Activated naive CD8-positive, alpha-beta T cell treated with anti-CD3 and anti-CD28 coated beads for 36 hours (primary cell): ENCODE measurements at places on chromosomes 3 and 15.
A peak's percentile ranks its signal among the peaks of the same experiment; 100 is the strongest.

GRCh38 chr15:65832549-65833364, 36.5 kb upstream of the RAB11A start:
- peak overlapping the region; percentile 94 for H3K27ac ChIP-seq
- H3K27me3 ChIP-seq: no peaks in the 10 kb centered on the region
- DNase-seq: peak; percentile 51
- H3K4me1 ChIP-seq: peaks cover 44% of the 10 kb centered on the region
- H3K36me3 ChIP-seq: no peaks in the 10 kb centered on the region

DNA sequence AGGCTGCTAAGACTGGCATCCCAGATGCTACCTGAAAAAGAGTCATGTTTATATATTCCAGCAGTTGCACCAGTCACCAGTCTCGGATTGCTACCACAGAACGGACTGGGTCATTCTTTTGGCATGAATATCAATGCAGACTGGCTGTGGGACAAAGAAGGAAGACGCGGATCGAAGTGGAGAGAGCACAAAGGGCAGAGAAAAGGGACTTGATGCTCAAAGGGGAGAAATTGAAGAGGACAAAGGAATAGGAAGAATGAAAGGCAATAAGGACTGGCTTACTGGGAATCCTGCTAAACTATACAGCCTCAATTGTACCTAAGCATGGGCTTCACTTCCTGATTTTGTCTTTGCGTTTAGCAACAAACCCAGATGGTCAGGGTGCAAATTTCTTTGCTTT, 15.3 kb upstream of the DIS3L start:
- H3K36me3 ChIP-seq: no peaks in the 10 kb centered on the region
- DNase-seq: no peak
- H3K4me1 ChIP-seq: no peaks in the 10 kb centered on the region
- H3K27me3 ChIP-seq: no peaks in the 10 kb centered on the region

- H3K27me3 ChIP-seq: no peaks in the 10 kb centered on the region
- DNase-seq: no peak
- peak overlapping the region; percentile 62 for H3K27ac ChIP-seq
- peaks cover 12% of the 10 kb centered on the region for H3K36me3 ChIP-seq
- H3K4me3 ChIP-seq: peak overlapping the region; percentile 49
Observed at GRCh38 chr3:108826309-108827187, 4.0 kb downstream of the TRAT1 start.

DNA sequence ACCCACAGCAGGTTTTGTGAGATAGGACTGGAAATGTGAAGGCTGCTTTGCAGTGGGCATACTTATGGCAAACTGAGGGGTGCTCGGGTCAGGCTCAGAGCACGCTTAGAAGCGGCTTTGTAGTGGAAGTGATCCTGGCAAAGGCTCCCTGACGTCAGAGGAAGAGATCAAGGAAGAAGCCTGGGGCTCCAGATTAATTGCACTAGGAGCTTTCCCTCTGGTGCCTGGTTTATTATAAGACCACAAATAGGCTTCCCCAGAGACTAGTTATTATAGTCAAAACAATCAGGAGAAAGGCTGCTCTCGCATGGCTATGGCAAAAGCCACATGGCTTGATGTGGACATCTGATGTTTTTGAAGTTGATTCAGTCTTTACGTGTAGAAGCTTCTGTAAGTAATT, 515.1 kb downstream of the GABRG3 start:
- no peaks in the 10 kb centered on the region for H3K36me3 ChIP-seq
- H3K4me1 ChIP-seq: no peaks in the 10 kb centered on the region
- H3K27ac ChIP-seq: no peak overlapping the region

- DNase-seq: no peak
- H3K4me3 ChIP-seq: no peak overlapping the region
- no peaks in the 10 kb centered on the region for H3K36me3 ChIP-seq
- no peaks in the 10 kb centered on the region for H3K4me1 ChIP-seq
Observed at GRCh38 chr3:45249391-45249790, 23.3 kb upstream of the TMEM158 start.

GRCh38 chr3:175413926-175414325, 554.8 kb downstream of the NAALADL2 start:
- H3K27ac ChIP-seq: no peak overlapping the region
- H3K4me3 ChIP-seq: no peak overlapping the region
- no peaks in the 10 kb centered on the region for H3K4me1 ChIP-seq
- H3K27me3 ChIP-seq: no peaks in the 10 kb centered on the region

GRCh38 chr3:61893840-61894566, 332.6 kb downstream of the PTPRG start:
- no peak overlapping the region for H3K4me3 ChIP-seq
- DNase-seq: no peak
- peaks cover 4% of the 10 kb centered on the region for H3K27me3 ChIP-seq
- H3K4me1 ChIP-seq: peaks cover 18% of the 10 kb centered on the region

DNA sequence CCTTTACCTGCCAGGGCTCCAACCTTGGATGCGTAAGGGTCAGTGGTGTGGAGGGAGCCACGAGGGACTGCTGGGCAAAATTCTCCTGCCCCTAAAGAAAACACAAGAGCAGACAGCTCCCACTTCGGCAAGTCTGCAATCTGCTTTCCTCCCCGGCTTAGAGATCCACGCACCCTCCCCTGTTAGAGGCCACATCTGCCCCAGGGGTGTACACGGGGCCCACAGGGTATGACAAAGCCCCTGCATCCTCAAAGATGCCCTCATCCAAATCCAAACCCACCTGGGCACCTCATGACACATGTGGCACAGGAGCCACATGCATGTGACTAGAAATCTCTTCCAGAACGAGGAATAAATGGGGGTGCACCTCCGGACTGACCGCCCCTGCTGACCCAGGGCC, 25.5 kb downstream of the ZXDC start:
- no peak for DNase-seq
- peaks cover 11% of the 10 kb centered on the region for H3K36me3 ChIP-seq
- no peaks in the 10 kb centered on the region for H3K4me1 ChIP-seq

- H3K4me1 ChIP-seq: no peaks in the 10 kb centered on the region
- no peak for DNase-seq
- H3K4me3 ChIP-seq: no peak overlapping the region
- H3K27ac ChIP-seq: no peak overlapping the region
Observed at GRCh38 chr3:149470381-149470780, 4.1 kb upstream of the TM4SF4 start.

DNA sequence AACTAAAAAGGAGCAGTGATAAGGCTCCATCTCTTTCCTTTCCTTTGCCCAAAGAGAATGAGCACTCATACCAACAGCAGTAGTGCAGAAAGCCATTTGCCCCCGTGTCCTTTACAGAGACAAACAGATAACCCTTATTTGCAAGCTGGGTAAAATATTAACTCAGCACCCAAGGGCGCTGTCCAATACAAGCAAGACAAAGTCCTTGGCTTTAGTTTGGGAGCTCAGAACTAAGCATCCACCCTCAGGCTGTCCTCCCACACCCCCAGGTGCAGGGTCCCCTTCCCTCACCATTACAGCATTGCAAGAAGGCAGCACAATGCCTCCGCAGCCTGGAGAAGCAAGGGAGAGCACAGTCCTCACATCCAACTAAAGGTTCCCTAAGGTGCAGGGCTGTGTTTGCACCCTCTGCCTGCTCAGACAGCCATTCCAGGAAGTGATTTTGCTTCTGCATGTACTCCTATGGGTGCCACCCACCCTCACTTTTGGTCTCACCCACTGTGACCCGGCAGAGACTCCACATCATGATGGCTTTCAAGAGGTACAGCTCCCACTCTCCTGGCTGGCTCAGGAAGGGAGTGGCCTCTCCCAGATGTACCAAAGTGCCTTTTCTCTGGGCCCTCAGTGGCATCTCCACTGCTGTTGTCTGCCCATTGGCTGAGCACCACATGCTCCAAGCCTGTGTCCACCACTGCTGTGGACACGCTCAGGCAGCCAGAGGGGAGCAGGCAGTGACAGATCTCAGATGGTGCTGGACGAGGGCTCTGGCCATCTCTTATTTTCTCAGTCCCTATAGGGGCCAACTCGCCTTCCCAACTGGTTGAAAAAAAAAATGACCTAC, 34.1 kb upstream of the HES1 start:
- H3K27me3 ChIP-seq: peaks cover 24% of the 10 kb centered on the region
- peaks cover 20% of the 10 kb centered on the region for H3K4me1 ChIP-seq
- no peak overlapping the region for H3K27ac ChIP-seq
- DNase-seq: no peak
- no peaks in the 10 kb centered on the region for H3K36me3 ChIP-seq
- H3K4me3 ChIP-seq: no peak overlapping the region

- H3K36me3 ChIP-seq: peaks cover 27% of the 10 kb centered on the region
- H3K27ac ChIP-seq: no peak overlapping the region
- H3K4me1 ChIP-seq: no peaks in the 10 kb centered on the region
- no peak overlapping the region for H3K4me3 ChIP-seq
- H3K27me3 ChIP-seq: no peaks in the 10 kb centered on the region
Observed at GRCh38 chr3:179766416-179767133, 113.7 kb downstream of the USP13 start.

GRCh38 chr3:61812517-61812916, 251.1 kb downstream of the PTPRG start:
- no peak overlapping the region for H3K27ac ChIP-seq
- peaks cover 7% of the 10 kb centered on the region for H3K27me3 ChIP-seq
- H3K4me3 ChIP-seq: no peak overlapping the region

- H3K36me3 ChIP-seq: no peaks in the 10 kb centered on the region
- no peaks in the 10 kb centered on the region for H3K27me3 ChIP-seq
- DNase-seq: no peak
- no peaks in the 10 kb centered on the region for H3K4me1 ChIP-seq
- no peak overlapping the region for H3K4me3 ChIP-seq
Observed at GRCh38 chr3:25372167-25372566, 55.9 kb upstream of the RARB start.

DNA sequence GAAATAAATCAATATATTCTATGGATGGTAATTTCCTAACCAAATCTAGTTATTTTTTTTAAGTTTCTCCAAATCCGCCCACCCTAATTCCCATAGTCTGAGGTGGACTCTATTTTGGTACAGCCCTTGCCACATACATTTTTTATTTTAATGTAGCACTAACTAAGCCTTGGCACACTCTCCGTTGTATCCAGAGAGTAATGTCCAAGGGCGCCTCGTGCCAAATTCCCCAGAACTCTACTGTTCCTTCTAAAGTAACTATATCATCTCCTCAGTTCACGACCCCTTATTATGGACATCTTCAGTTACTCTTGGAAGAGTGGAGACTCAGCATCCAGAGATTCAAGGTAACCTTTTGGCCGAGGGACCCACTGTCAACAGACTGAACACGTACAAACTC, 1.3 kb downstream of the VGLL3 start:
- peaks cover 5% of the 10 kb centered on the region for H3K4me1 ChIP-seq
- no peaks in the 10 kb centered on the region for H3K36me3 ChIP-seq
- no peak overlapping the region for H3K27ac ChIP-seq
- no peak for DNase-seq
- H3K27me3 ChIP-seq: peaks cover 37% of the 10 kb centered on the region

DNA sequence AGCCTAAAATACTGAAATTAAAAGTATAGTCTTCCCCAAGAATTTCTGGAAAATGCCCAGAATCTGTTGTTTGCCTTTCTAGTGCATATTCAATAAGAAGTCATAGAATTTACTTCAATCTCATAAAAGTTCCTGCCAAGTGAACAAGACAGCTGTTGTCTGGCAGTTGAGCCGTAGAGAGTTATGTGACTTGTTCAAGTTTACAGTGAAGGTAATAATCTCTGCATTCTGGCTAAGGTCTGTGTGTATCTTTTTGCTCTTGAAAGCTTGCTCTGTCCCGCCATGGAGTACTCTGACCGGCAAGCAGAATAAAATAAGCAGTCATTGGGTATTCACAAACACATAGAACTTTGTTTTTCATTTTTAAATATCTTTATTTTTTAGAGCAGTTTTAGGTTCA, 77.8 kb downstream of the GHSR start:
- no peak overlapping the region for H3K4me3 ChIP-seq
- no peak overlapping the region for H3K27ac ChIP-seq
- DNase-seq: no peak
- no peaks in the 10 kb centered on the region for H3K4me1 ChIP-seq

- no peak overlapping the region for H3K4me3 ChIP-seq
- H3K27ac ChIP-seq: no peak overlapping the region
- no peaks in the 10 kb centered on the region for H3K27me3 ChIP-seq
- DNase-seq: peak; percentile 4
- no peaks in the 10 kb centered on the region for H3K4me1 ChIP-seq
Observed at GRCh38 chr3:117019082-117019713, 309.6 kb downstream of the TUSC7 start.

DNA sequence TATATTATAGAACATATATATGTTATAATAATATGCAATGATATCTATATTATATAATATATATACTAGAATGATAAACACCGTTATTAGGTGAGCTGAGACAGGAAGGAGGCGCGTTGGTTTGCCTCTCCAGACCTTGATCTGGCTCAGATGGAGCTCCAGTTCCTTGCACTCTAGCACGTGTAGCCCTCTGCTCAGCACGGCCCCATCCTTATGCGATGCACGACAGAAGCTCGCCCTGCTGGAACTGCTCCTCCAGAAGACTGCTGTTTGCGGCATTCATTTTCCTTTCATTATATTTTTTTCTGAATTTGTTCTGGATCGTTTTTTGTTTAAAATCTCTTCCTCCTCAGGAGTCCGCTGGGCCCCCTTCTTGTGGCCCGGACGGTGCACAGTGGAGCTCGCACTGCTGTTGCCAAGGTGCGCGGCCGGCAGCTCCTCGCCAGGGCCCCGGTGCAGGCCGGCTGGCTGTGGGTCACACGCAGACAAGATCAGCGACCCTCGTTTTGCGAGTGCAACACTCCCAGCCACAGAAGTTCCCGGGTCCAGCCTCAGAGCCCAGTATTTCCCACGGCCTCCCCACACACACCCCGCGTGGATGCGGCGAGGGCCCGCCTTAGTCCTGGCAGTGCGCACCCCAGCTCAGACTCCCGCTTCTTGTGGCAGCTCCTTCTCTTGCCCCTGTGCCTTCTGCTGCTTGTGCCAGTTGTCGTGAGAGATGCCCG, 112.2 kb downstream of the CHL1 start:
- H3K36me3 ChIP-seq: no peaks in the 10 kb centered on the region
- no peak overlapping the region for H3K27ac ChIP-seq
- peak overlapping the region; percentile 45 for H3K4me3 ChIP-seq
- H3K27me3 ChIP-seq: peaks cover 10% of the 10 kb centered on the region

- no peak for DNase-seq
- H3K4me1 ChIP-seq: peaks cover 12% of the 10 kb centered on the region
- H3K27ac ChIP-seq: no peak overlapping the region
- peaks cover 5% of the 10 kb centered on the region for H3K36me3 ChIP-seq
- no peak overlapping the region for H3K4me3 ChIP-seq
- H3K27me3 ChIP-seq: no peaks in the 10 kb centered on the region
Observed at GRCh38 chr3:17190353-17191078, 305.8 kb downstream of the PLCL2 start.

DNA sequence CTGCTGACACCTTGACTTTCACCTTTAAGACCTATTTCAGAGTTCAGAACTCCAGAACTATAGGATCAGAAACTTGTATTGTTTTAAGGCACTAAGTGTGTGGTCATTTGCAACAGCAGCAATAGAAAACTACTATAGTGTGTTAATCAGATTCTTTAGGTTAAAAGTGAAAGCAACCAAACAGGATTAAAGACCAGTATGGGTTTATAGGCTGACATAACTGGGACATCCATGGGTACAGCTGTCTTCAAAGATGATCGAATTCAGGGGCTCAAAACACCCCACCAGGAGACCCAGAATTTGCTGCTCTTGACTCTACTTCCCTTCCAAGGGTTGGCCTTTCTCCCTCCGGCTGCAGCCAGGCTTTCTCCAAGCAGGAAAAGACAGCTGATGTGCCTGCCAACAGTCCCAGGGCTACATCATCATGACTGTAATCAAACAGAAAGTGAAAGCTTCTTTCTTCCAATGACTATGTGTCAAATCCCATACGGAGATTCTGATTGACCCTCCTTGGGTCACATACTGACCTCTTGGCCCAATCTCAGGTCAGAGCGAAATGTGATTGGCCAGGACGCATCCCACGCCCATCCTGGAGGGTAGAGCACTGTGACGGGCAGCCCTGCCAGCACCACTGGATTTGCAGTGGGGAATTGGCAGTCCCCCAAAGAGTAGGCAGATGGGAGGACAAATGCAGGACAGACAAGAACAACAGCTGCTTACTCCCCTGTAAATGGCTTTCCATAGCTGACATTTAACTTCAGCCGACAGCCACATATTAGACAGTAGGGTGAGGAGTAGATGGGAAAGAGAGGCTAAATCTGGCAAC, 51.4 kb upstream of the RNF7 start:
- DNase-seq: peak; percentile 5
- H3K27me3 ChIP-seq: no peaks in the 10 kb centered on the region
- peaks cover 16% of the 10 kb centered on the region for H3K4me1 ChIP-seq
